ENCODE measurements at places on chromosomes 2 and 18. TPM values are rescaled to one million over a fixed set of nuclear protein-coding genes. Genes with fewer than 3 reads are reported as not detected.

The PAX8 gene
- 1.8 TPM for total RNA-seq

The KIF1A gene
- total RNA-seq = not detected

DNA sequence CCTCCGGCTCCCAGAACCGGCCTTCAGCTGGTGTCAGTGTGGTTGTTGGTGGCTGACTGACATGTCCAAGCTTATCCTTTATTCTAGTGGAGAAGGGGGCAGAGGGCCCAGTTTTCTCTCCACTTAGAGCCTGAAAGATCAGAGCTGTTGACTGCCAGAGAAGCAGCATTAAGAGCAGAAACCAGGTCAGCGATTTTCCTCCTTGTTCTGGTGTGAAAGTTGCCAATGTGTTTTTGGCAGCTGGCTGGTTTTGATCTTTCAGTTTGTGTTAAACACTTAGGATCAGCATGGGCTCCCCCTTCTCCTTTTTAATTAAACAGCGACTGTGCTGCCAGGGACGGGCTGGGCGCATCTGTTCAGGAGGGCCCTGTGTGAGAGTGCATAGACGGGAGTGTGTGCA, 100.9 kb downstream of the ASAP2 start:
- H3K27ac ChIP-seq = no peak overlapping the region
- no peak for DNase-seq
- no peaks in the 10 kb centered on the region for H3K4me1 ChIP-seq
- H3K27me3 ChIP-seq = no peaks in the 10 kb centered on the region

DNA sequence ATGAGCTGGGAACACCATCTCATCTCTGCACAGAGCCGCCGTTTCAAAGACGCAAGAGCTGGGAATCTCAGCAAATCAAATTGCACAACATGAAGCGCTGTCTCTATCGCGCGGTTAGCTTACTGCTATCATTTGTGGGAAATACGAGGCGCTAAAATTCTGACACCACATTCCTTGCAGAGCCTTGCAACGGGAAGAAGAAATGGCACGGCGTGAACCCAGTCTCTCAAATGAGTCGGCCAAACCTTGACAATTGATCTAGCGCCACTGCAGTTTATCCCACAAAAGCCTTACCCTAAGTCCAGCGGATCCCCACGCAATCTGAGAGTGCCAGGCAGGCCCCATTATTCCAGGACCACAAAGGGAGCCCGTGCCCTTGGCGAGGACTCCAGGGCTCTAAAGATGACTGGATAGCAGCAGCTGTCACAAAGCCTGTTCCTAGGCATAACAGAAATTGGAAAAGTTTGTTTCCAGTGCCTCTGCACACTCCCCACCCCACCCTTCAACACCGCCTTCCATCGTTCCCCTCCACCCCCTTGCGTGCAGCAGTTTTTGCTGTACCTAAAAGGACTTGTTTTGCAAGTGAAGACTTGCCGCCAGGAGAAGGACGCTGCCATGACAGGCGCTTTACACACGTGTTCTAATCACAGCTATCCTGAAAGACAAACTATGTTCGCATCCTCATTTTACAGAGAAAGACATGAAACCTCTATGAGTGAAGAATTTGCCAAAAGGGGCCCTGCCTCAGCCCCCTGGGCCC, 252.4 kb downstream of the EIPR1 start:
- H3K27ac ChIP-seq = no peak overlapping the region
- H3K36me3 ChIP-seq = no peaks in the 10 kb centered on the region
- no peak for DNase-seq
- no peaks in the 10 kb centered on the region for H3K4me1 ChIP-seq
- no peaks in the 10 kb centered on the region for H3K27me3 ChIP-seq

DNA sequence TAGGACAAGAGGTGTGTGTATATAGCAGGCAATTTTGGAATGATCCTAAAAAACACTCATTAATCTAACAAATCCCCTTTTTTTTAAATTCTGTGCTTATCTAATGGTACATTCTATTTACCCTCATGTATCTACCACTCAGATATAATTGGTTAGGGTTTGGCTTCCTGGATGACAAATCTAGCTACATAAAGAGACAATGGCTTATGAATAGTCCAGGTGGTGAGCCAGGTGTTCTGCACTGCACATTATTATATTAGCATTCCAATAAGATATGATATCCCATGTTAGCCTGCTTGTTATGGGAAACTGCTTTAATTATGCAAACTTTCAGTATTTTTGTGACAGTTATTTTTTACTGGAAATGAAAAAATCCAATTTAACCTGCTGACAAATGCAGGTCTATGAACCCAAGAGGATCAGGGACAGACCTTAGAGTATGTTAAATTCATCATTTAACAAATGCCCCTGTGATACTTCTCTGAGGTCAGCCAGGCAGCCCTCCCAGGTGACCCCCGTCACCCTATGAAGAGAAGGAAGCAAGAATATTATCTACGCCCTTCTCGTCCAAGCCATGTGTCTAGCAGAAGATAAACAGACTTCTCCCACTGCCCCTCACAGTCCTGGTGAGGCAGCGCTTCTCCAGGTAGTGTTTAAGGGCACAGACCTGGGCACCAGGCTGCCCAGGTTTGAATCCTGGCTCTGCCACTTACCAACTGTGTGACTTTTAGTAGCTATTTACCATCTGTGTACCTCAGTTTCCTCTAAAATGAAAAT, 83.0 kb downstream of the ADD2 start:
- H3K4me3 ChIP-seq = no peak overlapping the region
- H3K27ac ChIP-seq = no peak overlapping the region

GRCh38 chr18:37497853-37498518, 67.6 kb downstream of the CELF4 start:
- no peak overlapping the region for H3K4me3 ChIP-seq
- no peaks in the 10 kb centered on the region for H3K36me3 ChIP-seq
- DNase-seq = no peak

DNA sequence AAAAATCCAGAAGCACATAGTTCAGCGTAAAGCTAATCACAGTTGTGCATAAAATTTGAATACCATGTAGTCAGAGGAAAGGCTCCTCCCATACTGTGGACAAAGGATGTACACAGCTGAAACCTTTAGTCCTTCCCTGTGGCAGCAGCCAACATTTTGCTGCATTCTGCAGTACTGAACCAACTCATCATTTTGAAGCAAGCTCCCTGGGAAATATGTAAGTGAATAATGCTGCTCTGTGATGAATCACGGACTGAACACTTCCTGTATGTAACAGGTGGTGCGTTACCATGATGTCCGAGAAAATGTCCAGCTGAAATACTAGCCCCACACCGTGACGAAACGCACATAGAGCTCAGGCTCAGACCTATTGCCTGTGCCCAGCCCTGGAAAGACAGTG, 421.1 kb upstream of the RAB12 start:
- H3K27me3 ChIP-seq = no peaks in the 10 kb centered on the region
- no peaks in the 10 kb centered on the region for H3K4me1 ChIP-seq
- DNase-seq = no peak

DNA sequence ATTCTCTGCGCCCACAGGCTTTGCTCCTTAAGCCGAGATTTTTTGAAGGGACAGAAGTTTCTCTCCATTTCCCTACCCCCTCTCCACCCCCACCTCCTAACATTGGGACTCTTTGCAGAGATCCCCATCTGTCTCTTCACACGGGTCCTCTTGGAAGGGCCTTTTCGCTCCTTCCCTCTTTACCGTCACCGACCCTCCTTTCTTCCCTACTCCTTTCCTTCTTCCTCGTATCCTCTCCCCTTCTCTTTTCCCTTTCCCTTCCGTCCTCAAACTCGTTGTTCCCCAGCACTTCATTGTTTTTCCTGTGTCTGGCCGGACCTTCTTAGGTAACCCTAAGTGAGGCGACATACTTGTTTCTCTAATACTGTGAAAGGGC, 660 bp downstream of the COPS7B start:
- DNase-seq = no peak
- peak overlapping the region; percentile 79 for H3K4me3 ChIP-seq
- H3K36me3 ChIP-seq = peaks cover 22% of the 10 kb centered on the region
- H3K27me3 ChIP-seq = no peaks in the 10 kb centered on the region
- H3K27ac ChIP-seq = peak overlapping the region; percentile 62
- peaks cover 42% of the 10 kb centered on the region for H3K4me1 ChIP-seq

DNA sequence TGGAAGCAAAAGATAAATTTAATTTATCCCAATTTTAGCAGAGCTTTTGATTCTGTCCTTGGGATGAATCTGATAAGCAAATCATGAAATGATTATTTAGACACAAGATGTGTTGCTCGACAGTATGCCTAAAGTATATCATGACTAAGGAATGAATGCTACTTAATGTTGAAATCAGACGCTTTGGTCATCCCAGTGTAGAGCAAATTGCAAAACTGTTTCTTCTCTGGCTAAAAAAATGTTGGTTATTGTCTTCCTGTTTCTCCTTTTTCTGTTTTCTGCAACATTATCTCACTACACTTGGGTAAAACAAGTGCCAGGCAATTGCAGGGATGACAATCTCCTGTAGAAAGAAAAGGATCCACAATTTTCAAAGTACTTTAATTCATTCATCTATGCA, 66.4 kb downstream of the BABAM2 start:
- DNase-seq = no peak
- peaks cover 14% of the 10 kb centered on the region for H3K4me1 ChIP-seq
- H3K27ac ChIP-seq = no peak overlapping the region
- no peaks in the 10 kb centered on the region for H3K36me3 ChIP-seq

GRCh38 chr2:157173740-157174184, 83.7 kb upstream of the GALNT5 start:
- H3K4me3 ChIP-seq = no peak overlapping the region
- H3K4me1 ChIP-seq = no peaks in the 10 kb centered on the region
- peaks cover 2% of the 10 kb centered on the region for H3K27me3 ChIP-seq
- no peak overlapping the region for H3K27ac ChIP-seq
- H3K36me3 ChIP-seq = no peaks in the 10 kb centered on the region

DNA sequence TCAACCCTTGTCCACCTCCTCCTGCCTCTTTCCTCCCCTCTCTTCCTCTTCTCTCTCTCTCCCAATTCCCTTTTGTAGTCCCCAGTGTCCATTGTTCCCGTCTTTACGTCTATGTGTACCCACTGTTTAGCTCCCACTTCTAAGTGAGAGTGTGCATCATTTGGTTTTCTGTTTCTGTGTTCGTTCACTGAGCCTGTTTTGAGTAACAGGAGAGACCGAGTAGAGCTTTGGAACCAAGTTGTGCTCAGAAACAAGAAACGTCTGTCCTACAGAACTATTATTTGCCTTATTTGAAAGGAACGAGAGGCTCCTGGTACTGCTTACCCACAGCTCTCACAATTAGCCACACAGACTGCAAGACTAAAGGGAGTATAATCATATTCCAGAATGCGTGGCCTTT, 50.1 kb upstream of the MAPRE2 start:
- no peaks in the 10 kb centered on the region for H3K36me3 ChIP-seq
- no peak overlapping the region for H3K27ac ChIP-seq
- no peak for DNase-seq
- no peak overlapping the region for H3K4me3 ChIP-seq

DNA sequence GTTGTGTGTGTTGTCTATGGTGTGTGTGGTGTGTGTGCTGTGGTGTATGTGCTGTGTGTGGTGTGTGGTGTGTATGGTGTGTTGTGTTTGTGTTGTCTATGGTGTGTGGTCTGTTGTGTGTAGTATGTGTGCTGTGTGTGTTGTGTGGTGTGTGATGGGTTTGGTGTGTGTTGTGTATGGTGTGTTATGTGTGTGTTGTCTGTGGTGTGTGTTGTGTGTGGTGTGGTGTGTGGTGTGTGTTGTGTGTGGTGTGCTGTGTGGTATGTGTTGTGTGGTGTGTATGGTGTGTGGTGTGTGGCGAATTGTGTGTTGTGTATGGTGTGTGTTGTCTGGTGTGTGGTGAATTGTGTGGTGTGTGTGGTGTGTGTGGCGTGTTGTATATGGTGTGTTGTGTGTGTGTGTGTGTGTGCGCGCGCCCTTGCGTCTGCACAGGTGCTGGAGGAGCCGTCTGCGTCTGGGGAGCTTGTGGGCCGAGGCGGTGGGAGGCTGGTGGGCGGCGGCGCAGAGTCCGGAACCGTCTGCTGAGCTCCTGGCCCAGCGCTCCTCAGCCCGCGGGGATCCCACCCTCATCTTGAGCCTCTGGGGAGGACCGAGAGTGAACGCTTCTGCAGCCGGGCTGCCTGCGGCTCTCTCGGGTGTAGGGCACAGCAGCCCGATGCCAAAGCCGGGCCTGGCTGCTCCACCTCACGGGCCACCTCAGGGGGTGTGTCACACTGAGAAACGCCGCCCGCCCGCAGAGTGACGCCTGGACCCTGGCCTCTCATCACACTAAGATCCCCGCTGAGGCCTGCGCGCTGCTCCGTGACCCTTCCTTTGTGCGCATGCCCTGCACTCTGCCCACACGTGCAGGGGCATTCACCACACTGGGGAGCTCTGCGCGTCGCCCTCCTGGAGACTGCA, 8.8 kb upstream of the ADI1 start:
- DNase-seq = no peak
- H3K27ac ChIP-seq = no peak overlapping the region
- no peaks in the 10 kb centered on the region for H3K27me3 ChIP-seq
- H3K4me3 ChIP-seq = no peak overlapping the region
- H3K36me3 ChIP-seq = no peaks in the 10 kb centered on the region

- no peaks in the 10 kb centered on the region for H3K36me3 ChIP-seq
- DNase-seq = no peak
- no peaks in the 10 kb centered on the region for H3K27me3 ChIP-seq
These were observed 60.7 kb upstream of the GATA6 start for GRCh38 chr18:22108674-22109073.

DNA sequence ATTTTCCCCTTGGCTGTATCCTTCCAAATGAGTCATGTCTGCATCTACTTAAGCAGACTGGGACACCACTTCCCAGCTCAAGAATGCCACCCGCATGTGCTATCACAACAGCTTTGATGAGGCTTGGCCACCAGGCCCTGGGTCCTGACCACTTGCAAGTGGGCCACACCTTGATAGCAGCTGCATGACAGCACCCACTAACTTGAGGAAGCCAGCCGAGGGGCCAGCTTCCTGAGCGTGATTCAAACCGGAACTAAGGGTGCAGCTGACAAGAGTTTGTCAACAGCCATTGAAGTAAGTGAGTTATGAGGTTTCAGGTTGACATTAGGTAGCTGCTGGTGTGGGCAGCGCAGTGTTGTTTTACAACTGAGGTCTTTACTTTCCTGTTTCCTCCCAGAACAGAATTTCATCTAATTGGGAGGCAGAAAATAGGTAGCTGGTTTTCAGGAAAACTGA, 54.4 kb downstream of the EPHA4 start:
- peaks cover 47% of the 10 kb centered on the region for H3K4me1 ChIP-seq
- peak overlapping the region; percentile 77 for H3K4me3 ChIP-seq
- H3K27ac ChIP-seq = peak overlapping the region; percentile 82
- no peaks in the 10 kb centered on the region for H3K36me3 ChIP-seq
- H3K27me3 ChIP-seq = no peaks in the 10 kb centered on the region
